ENCODE measurements at places on chromosomes 12 and 14.

- DNase-seq: no peak
Observed at GRCh38 chr14:99055019-99055418, 217.0 kb downstream of the BCL11B start.

DNA sequence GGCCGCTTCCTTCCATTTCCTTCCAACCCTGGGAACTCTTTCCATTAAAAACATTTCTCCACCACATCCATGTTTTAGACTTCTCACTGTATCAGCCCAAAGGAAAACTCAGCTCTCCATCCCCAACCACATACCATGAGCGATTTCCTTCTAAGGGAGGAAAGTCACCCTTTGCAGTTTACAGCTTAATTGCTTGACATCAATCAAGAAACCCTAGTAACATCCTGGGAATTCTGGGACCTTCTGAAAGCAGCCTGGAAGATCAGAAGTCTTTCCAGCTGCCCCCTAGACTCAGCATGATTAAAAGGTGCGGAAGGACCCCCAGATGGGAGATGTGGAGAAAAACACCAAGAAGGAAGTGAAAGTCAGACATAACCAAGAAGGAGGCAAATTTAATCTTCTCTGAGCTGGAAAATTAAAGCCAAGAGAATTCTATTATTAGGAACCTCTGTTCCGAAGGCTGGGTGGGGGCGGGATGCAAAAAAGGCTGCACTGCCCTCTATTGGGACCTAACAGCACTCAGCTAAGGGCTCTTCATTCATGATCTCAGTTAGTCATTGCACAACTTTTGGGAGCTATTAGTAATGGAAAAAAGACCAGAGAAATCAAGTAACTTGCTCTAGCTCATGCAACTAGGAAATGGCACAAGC lies 73.3 kb upstream of the PLXNC1 start:
- no peak for DNase-seq

DNA sequence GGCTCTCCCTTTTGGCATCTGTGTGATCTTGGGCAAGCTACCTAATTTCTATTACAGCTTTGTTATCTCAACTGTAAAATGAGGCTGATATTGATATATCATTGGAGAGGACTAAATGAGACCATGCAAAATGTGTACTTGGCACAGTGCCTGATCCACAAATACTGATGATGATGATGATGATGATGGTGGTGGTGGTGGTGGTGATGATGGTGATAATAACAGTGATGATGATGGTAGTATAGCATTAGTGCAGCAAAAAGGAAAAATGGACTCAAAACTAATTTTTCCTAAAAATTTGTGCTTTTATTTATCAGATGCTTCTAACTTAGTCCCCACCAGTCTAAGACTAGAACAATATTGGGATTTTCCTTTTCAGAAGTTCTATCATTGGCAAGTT lies 70.7 kb downstream of the KCNMB4 start:
- no peak for DNase-seq

DNA sequence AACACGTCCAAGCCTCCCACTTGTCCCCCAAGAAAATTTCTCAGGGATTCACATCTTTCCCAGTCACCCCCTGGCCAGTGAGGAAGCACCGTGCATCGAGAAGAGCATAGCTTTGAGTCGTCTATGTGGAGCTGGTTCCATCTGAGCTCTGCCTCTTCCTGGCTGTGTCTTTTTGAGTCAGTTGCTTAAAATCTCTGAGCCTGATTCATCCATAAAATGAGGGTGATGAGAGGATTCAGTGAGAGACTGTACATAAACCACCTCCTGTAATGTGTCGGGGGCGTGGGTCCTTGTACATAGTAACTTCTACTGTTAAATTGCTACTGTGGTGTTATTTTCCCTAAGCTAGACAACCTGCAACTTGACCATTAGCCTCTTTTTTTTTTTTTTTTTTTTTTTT lies 13.8 kb downstream of the CD9 start:
- no peak for DNase-seq

GRCh38 chr12:89173096-89173495 lies 179.2 kb downstream of the DUSP6 start:
- DNase-seq: no peak

- no peak for DNase-seq
Observed at GRCh38 chr12:58242796-58243630, 301.6 kb downstream of the ATP23 start.
